Stromal cell of bone marrow (primary cell): ENCODE measurements at places on chromosomes 5 and 9.

GRCh38 chr9:77946969-77947620, 84.5 kb downstream of the GNAQ start:
- DNase-seq: no peak

DNA sequence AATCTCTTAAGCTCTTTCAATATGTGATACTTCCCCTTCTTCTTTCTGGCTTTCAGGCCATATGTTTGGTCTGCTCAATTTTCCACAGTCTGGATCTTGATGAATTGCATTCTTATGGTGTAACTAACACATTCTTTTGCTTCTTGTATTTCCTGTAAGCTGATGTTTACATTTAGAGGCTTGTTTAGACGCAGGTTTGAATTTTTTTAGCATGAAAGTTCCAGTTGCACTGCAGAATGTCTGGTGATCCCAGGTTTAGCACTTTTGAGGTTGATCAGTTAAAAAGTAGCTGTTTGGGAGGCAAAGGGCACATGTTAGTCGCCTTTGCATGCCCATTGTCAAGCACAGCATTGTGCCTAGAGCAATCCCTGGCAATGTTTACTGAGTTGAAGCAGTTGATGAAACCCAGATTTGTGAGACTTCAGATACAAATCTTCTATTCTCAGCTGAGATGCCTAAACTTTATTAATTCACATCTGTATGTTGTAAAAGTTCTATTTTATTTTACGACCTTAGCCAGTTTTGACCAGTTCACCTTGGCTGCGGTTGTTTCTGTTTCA, 59.6 kb upstream of the SPATA31C2 start:
- DNase-seq: no peak

GRCh38 chr5:24005384-24005783, 498.0 kb downstream of the PRDM9 start:
- no peak for DNase-seq

GRCh38 chr5:23482642-23483041, 24.8 kb upstream of the PRDM9 start:
- DNase-seq: no peak

DNA sequence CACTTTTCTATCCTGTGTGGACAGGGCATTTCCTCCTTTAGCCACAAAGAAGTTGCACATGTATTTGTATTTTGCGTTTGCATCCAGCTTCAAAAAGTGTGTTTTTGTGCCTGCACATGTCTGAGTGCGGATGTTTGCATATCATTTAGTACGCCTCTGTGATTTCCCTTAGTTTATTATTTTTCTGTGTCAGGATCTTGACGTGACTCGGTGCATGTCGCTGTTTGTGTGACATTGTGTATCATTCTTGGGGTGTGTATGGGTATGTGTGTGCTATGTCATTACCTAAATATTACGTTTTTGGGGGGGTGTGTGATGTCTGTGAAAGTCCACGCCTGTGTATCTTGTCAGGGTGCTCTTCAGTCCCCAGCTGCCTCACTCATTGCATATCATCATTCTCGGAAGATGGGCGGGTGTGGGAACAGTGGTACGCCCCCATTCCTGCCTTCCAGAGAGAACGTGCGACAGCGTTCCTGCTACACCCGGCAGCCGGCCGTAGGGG, 416 bp upstream of the PAIP2 start:
- no peak for DNase-seq

GRCh38 chr5:161547738-161548486, 1.4 kb upstream of the GABRB2 start:
- DNase-seq: no peak

- no peak for DNase-seq
These were observed 837.7 kb upstream of the CDH9 start for GRCh38 chr5:27876071-27876470.

GRCh38 chr5:172898218-172898842, 60.9 kb upstream of the RPL26L1 start:
- DNase-seq: no peak
